Suppressor macrophage (primary cell): ENCODE measurements at places on chromosomes 13 and 19.

- DNase-seq, result no peak
These were observed 150.0 kb downstream of the RAP2A start for GRCh38 chr13:97583907-97584497.

GRCh38 chr13:51769455-51770127 is 34.4 kb downstream of the DHRS12 start:
- no peak for DNase-seq

DNA sequence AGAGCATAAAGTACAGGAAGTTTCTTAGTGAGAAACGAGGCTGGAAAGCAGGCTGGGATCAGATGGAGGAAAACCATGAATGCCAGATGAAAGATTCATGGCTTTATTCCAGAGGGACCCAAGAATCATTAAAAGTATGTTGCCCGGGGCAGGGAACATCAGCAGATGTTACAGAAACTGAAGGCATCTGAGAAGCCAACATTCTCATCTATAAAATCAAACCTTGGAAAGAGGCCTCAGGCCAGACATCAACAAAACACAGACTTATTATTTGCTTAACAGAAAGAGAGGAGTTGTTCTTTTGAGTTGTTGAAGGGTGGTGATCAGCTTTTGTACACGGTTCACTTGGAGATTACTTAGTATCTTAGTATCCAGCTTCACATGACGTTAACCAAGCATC is 543.6 kb downstream of the RFC3 start:
- DNase-seq, result no peak

DNA sequence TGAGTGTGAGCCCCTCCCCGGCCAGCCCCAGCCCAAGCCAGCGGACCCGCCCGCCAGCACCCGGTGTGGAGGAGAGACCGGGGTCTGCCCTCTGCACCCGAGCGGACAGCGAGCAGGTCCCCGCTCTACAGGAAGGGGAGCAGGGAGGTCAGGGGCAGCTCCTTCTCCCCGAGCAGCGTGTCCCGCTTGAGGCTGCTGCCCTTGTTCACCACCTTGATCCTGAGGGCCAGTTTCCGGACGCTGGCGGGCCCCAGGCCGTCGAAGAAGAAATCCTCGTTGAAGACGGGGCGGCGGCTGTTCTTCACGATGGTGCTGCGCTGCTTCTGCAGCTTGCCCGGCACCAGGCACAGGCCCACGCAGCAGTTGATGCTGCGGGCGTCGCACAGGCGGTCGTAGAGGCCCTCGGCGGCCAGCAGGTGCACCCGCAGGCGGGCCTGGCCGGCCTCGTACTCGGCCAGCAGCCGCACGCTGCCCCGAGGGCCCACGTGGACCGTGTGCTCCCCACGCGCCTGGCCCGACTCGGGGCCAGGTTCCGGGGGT is 1.9 kb downstream of the C2CD4C start:
- no peak for DNase-seq

DNA sequence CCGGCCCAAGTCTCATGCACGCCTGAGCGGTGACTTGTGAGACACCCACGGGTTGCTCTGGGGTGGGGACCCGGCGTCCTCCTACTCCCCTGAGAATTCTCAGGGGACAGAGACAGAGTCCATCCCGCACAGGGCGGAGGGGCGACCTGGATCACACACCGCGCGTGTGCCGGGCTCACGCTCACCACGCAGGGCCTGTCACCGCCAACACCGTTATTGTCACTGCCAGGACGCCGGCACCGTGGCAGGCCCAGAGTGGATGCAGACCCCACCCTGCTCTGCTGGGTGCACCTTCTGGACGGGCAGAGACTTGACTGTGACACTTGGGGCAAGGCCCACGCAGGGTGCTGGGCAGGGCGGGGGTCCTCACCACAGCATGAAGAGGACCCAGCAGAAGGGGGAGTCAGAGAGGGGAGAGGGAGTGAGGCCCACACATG is 16.2 kb downstream of the MOB3A start:
- peak; percentile 54 for DNase-seq

DNA sequence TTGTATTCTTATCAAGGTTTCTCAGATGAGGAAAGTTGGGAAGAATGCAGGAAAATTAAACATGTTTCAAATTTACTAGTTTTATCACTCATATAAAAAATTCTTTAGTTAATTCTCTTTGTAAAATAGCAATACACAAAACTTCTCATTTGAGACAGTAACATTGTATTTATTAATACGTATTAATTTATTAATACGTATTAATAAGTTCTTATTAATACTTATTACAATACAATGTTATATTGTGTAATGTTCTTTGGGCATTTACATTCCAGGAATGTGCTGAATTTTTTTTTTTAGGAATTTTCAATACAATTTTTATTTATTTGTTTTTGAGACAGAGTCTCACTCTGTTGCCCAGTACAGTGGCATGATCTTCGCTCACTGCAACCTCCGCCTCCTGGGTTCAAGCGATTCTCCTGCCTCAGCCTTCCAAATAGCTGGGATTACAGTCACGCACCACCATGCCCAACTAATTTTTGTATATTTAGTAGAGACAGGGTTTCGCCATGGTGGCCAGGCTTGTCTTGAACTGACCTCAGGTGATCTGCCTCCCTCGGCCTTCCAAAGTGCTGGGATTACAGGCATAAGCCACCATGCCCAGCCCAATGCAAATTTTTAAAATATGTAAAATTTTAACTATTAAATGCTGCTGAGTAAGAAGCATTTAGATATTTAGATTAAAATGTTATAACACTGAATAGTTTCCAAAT is 31.6 kb downstream of the MBNL2 start:
- no peak for DNase-seq

DNA sequence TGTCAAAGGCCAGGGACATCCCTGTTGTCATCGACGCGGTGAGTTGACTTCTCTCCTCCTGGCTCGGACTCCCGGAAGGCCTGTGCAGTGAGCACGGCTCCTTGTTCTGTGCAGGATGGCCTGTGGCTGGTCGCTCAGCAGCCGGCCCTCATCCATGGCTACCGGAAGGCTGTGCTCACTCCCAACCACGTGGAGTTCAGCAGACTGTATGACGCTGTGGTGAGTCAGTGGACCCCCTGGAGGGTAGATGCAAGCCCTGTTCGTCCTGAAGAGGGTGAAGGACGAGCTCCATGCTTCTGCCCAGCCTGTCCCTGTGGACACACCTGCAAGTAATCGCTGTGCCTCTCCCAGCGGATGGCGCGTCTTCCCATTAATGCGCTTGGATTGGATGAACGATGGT is 19.2 kb downstream of the NAXD start:
- no peak for DNase-seq

DNA sequence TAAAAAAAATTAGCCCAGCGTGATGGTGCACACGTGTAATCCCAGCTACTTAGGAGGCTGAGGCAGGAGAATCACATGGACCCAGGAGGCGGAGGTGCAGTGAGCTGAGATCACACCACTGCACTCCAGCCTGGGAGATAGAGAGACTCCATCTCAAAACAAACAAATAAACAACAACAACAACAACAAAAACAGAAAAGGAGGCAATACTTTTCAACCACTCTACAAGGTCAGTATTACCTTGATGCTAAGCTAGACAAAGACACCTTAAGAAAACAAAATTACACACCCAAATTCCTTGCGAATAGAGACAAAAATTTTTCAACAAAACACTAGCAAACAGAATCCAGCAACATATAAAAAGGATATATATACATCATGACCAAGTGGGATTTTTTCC is 39.7 kb downstream of the PEPD start:
- DNase-seq, result no peak

DNA sequence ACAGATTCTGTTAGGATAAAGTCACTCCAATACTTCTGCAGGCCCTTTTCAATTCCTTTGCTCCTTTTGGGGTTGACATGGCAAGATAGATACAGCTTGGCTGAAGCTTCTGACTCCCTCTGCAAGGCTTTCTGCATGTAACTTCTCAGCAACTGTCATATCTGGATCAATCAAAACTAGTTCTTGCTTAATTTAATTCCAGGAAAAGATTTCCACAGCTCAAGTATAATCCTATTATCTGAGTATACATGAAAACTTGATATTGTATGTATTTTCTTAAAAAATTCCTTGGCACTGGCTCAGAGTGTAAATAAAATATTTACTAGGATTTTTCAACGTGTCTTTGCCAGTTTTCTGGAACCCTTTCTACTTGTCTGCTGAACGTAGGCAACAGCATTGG is 109.6 kb downstream of the STARD13 start:
- no peak for DNase-seq

GRCh38 chr13:102400675-102401145 is 1.1 kb downstream of the FGF14 start:
- DNase-seq, result no peak

- no peak for DNase-seq
These were observed 35.0 kb downstream of the EFNB2 start for GRCh38 chr13:106500445-106500844.

DNA sequence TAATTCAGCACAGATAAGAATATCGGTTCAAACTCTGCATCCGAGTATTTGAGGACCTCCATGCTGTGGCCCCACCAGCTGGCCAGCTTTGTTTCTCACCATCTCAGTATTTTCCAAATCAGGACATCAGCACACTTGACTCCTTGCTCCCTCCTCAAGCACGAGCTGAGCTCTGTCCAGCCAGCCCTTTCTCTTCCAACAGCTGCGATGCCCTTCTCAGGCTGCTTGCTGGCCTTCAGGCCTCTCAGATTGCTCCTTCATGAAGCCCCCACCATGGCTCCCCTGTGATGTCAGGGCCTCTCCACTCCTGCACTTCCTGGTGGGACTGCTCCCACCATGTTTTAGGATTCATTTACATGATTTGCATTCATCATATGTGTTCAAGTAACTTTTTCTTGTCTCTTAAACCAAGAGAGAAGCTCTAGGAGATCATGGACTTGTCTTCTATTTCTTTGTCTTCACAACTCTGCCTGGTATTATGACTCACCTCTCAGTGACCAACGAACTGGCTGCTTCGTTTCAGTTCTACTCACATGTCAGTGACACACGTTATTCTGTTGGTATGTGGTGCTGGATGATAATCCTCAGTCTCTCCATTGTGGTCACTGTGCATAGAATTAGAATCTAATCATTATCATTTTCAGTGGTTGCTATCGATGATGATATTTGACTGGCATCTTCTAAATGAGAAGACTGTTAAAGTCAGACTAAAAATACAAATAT is 471.7 kb downstream of the EFNB2 start:
- DNase-seq, result no peak

- DNase-seq, result no peak
These were observed 22.0 kb downstream of the KLF12 start for GRCh38 chr13:74111901-74112824.

GRCh38 chr19:17681505-17682125 is 6.5 kb downstream of the UNC13A start:
- DNase-seq, result peak; percentile 74

DNA sequence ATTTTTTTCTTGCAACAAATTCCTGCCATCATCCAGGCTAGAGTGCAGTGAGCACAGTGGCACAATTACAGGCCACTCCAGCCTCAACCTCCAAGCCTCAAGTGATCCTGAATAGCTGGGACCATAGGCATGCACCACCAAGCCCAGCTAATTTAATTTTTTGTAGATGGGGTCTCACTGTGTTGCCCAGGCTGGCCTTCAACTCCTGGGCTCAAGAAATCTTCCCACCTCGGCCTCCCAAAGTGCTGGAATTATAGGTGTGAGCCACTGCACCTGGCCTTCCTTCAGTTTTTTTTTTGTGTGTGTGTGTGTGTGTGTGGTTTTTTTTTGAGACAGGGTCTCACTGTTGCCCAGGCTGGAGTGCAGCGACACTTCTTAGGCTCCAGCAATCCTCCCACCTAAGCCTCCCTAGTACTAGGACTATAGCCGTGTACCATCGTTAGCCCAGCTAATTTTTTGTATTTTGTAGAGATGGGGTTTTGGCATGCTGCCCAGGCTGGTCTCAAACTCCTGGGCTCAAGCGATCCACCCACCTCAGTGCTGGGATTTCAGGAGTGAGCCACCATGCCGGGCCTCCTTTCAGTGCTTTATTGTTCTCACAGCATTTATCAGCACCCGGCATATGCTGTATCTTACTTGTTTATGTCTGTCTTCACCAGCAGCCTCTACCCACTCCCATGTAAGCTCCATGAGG is 5.9 kb upstream of the SRRM5 start:
- DNase-seq, result no peak

DNA sequence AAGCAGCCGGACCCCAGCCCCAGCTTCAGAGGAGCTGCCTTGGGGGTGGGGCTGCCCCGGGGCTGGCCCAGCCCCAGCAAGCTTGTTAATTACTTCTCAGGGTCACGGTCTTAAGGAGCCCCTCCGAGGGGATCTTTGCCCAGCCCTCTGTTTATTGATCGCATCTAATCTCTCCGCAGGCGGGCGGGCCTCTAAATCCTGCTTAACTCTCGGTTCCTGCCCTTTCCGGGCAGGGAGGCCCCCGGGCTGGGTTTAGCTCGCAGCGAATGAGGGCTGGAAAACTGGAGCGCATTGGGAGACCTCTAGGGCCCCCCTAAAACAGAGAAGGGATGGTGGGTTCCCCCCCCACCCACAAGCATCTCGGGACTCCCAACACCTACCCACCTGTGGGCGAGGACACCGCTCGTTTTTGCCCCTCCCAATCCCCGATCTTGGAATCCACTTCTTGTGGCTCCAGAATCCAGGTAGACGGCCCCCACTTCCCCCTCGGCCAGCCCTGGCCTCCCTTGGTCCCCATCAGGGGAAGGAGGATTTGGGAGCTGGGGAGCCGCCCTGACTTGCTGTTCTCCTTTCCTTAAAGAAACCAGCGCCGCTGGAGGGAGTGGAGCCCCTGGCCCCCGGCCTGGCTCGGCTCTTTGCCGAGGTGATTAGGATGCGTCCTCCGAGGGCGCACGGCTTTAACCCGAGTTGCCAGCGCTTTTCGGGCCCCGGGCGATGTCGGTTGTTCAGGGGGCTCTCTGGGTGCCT is 59.5 kb upstream of the ADGRL1 start:
- DNase-seq, result no peak

- DNase-seq, result no peak
These were observed 551.6 kb downstream of the MYO16 start for GRCh38 chr13:109180905-109181425.
